ENCODE measurements at places on chromosomes 7 and 10.

- DNase-seq, result peak; percentile 98
Observed at GRCh38 chr7:48250441-48250951, 79.2 kb downstream of the ABCA13 start.

- no peak for DNase-seq
Observed at GRCh38 chr7:21777921-21778320, 167.8 kb downstream of the CDCA7L start.

DNA sequence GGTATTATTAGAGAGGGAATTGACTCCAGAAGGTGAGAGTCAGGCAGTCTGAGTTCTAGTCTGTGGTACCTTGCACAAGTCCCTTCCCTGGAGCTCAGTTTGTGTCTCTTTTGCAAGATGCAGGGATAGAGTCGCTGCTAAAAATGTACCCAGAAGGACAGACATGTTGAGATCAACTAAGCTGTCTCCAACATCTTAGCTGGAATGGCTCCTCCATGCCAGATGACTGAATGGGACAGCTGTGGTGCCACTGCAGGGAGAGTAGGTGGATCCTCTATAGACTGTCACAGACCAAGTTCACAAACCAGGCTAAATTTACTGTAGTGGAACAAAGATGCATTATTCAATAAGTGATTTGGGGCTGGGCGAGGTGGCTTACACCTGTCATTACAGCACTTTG is 120.1 kb downstream of the NEURL1 start:
- DNase-seq, result no peak

- no peak for DNase-seq
Observed at GRCh38 chr7:31202801-31203200, 137.7 kb downstream of the NEUROD6 start.

DNA sequence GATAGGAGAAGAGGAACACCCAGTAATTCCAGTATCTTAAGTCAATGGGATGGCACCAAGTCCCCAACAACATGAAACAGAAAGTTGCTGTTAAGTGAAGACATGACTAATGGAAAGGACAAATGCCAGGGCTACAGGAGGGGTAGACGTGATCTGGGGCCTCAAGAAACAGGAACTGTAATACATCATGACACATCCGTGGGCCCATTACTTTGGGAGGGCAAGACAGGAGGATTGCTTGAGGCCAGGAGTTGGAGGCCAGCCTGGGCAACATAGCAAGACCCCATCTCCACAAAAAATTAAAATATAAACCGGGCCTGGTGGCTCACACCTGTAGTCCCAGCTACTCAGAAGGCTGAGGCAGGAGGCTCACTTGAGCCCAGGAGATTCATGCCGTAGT is 408.6 kb upstream of the PRKCQ start:
- DNase-seq, result no peak

DNA sequence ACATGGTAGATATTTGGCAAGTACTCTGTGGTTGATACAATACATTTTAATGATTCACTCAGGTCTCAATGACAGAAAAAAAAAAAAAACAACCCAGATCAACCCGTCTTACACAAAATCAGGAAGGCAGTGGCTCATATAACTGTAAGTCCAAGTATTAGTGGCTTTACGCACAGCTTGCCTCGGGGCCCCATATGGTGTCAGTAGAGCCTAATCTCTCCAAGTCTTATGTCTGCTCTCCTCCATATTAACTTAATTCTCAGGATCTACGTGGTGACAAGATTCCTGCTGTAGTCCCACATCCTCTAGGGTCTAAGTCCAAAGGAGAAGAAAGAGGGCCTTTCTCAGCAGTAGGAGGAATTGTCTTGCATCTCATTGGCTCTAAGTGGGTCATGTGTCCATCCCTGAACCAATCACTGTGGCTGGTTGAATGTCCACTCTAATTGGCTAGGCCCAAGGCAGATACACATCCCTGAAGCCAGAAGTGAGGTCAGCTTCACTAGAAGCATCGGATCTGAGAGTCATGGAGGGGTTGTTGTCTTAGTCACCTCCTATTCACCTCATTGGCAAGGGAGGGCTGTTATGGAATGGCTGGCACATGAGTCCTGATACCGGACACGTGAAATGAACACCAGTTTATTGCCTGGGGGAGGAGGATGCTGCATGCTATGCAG is 20.5 kb upstream of the PLPP4 start:
- peak; percentile 51 for DNase-seq

GRCh38 chr10:92688573-92688926 is 1.2 kb upstream of the HHEX start:
- no peak for DNase-seq

DNA sequence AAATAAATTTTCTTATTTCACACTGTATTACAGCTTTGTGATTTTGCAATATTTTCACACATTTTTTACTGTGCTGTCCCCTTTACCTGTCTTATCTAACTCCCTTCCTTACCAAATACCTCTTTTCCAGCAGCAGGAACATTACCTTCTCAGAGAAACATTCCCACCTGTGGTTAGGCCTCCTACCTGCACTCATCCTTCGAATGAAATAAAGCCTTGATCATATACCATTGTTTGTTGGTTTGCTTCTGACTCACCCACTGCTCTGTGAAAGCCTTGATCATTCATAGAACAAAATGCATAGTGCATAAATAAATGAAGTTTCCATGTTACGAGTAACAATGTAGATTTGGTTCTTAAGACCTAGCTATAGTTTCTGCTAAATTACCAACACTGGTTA is 256.3 kb downstream of the ARL4A start:
- no peak for DNase-seq

- DNase-seq, result no peak
Observed at GRCh38 chr7:133958822-133959221, 168.3 kb upstream of the LRGUK start.

All from NCI-H226 (cell line).